ENCODE measurements at places on chromosomes 6 and 20.

- no peak for DNase-seq
Observed at GRCh38 chr6:125839471-125839870, 48.7 kb downstream of the NCOA7 start.

DNA sequence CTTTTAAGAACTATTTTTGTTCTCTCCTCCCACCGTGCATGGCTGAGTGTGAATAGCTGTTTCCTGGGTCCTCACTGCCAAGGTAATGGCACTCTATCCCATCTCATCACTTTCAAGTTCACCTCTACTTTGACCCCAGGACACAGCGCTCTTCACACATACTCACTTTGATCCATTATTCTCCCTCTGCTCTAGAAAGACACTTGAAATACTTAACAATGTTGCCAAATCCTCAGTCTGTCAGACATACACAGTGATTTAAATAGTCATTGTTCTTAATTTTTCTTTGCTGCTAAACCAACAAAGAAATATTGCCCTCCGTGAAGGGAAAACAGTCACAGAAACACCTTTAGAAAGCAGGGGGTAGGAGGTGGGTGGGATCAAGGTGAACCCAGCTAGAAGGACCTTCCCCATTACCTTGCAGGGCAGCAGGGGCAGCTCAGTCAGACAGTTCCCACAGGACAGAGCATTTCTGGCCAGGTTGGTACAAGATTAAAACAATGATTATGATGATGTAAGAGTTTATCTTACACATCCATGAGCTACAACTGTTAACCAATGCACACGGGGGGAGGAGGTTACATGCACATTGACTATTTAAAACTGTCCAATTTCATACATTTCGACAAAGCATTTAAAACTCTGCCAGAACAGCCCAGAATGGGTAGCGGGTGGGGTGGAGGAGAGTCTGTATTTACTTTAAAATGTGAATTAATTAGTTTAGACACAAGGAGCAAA is 2.4 kb downstream of the SLC22A23 start:
- DNase-seq: no peak

DNA sequence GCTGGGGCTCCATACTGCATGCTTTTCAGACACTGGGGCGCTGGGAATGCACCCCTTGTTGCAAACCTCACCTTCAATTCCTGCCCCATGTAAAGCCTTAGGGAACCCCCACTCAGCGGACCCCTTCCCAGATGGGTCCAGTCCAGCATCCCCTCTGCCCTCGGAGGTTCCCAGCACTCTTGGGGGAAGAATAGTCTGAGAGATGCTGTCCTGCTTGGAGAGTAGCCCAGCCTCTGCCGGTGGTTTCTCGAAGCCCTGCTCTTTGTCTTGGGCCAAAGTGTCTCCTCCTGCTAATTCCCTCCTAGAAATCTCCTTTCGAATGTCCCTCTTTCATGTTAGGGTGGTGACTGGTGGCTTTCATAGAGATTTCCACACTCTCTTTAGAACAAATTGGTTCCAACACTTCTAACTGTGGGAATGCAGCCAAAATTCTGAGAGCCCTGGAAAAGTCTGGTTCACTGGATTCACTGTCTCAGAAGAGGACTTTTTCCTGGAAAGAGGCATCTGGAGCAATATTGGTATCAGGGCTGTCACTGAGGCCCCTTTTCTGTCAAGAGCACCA is 24.9 kb upstream of the SULF2 start:
- DNase-seq: no peak

DNA sequence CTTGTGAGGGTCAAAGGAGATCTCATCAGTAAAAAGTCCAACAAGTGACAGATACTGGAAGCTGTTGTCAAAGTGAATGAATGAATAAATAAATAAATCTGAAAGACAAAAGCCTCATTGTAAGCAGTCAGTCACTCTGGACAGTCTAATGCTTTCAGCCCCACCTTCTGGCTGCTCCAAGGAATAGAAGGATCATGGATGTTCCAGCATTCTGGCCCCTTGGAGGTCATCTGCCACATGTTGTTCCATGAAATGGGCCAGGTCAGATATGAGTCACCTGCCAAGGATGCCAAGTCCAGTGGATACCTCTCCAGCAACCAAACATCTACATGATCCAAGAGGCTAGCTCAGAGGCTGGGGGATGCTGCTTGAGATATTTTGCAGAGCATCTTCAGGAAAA is 185.6 kb downstream of the BMP7 start:
- DNase-seq: no peak

DNA sequence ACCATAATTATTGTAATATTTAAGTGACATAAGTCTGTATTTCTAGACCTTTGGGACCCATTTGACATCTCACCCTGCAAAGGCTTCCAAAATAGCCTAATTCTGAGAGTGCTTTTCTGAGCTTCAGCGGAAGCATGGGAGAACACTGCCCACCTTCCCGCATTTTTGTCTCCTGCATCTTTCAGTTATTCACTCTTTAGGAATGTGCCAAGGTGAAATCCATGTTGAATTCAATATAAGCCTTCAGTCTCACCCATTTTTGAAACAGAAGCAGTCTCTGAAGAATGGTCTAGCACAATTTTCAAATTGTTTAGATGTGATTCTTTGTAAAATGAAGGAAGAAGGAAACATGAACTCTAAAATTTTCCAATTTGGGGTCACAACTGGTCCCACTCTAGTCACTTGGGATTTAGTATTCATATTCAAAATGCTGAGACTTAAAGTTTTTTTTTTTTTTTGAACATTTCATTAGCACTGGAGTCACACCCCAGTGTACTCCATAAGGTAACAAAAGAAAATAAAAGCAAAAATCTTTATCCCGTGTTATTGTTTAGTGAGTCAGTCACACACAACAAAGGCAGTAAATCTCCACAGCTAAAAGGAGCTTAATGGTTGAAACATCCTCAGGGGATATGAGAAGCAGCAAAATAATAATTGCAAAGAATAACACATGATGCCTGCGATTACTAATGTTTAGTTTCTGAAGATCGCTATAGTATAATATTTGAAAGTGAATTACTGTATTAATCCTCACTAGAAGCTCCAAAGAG is 479.9 kb upstream of the BTBD3 start:
- DNase-seq: no peak

- DNase-seq: no peak
Observed at GRCh38 chr20:59703046-59703445, 98.7 kb downstream of the PHACTR3 start.

GRCh38 chr20:6566821-6567220 is 200.7 kb upstream of the BMP2 start:
- DNase-seq: no peak

DNA sequence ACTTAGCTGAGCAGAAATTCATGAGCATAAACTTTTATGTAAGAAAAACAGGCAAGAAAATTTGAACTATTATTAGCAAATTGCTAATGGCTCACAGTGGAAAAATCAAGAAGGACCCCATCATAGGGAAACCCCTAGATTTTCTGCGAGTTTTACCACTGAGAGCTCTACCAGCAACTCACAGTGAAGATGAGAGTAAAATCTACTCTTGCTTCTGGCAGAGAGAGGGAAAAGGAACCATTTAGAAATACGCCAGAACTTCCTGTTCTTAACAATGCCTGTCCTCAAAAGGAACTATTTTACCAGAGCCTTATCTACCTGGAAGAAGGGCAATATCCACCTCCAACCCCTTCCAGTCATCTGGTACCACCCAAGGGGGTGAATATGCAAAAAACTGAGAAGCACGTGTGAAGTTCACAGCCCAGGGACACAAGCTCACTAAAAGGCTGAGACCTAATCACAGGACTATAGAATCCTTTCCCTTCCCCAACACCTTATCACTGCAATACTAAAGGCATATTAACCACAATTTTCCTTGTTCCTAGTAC is 34.4 kb upstream of the ASF1A start:
- no peak for DNase-seq

Measured in T-helper 2 cell (primary cell).